ENCODE measurements at places on chromosomes 6 and 20.

DNA sequence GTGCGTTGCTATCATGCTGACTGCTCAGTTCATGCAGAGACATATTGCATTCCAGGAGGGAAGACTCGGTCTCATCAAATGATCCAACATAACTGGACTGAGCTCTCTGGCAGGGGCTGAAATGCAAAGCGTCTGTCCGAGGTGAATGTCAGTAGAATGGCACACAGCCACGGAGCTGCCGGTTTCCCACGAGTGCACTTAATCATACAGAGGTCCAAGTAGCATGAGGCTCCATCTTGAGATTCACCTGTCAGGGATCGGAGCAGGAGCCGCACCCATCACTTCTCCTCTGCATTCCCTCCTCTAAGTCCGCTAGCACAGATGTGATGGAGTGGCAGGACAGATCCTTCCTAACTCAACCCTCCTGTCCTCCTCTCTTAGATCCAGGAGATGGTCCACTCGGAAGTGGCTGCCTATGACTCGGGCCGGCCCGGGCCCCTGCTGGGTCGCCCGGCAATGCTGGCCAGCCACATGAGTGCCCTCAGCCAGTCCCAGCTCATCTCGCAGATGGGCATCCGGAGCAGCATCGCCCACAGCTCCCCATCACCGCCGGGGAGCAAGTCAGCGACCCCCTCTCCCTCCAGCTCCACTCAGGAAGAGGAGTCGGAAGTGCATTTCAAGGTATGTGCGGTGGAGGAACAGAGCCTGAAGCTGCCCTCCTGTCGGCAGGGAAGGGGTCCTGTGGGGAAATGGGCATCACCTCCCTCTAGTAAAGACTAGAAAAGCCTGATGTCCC is 135.9 kb downstream of the JPH2 start:
- DNase-seq, result no peak

DNA sequence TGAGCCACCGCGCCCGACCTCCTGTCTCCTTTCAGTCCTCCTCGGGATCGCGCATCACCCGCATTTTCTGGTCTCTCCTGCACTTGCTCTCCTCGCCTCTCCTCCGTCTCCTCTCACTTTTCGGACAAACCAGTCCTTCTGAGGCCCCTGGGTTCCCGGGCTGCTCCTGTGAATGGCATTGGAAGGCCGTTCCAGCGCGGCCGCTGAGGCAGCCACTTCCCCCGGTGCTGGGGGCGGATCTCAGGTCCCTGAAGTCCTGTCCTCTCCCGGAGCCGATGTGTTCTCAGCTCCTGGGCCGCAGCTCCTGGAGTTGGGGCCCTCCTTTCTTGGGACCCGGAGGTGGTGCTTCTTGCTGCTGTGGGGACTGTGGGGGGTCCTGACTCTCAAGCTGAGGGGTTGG is 803 bp downstream of the MICB start:
- DNase-seq, result no peak

GRCh38 chr6:106141441-106142237 is 55.5 kb downstream of the PRDM1 start:
- DNase-seq, result peak; percentile 79

GRCh38 chr20:371755-372542 is 8.6 kb upstream of the TRIB3 start:
- DNase-seq, result peak; percentile 93

DNA sequence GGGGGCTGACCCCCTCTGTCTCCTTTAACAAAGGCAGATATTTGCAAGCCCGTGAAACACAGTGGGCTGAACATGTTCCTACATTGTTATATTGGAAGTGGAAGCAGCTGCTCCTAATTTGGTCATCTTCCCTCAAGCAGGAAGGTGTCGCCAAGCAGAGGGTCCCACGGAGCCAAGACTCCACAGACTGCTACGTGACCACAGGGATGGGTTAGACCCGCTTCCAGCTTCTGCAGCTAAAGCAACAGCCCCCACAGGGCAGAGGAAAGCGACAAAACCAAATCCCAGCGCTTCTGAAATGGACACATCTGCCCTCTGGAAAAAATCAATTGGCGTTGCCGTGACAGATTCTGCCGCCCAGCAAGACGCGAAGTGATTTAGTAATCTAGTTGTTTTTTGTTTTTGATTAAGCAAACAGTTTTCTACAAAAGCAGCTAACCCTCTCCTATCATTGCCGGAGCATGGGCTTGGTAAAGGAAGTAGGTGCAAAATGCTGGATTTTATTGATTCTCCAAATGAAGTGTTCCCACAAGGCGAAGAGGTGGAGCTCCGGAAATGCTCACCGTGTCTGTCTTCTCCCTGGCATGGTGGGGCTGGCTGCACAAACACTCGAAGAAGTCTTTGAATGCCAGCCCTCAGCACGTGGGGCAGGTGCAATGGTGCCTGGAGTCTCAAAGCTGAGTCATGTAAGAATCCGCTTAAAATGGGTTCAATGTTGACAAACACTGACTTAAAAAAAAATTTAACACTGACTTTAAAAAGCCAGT is 79.4 kb upstream of the FRMD1 start:
- DNase-seq, result no peak

DNA sequence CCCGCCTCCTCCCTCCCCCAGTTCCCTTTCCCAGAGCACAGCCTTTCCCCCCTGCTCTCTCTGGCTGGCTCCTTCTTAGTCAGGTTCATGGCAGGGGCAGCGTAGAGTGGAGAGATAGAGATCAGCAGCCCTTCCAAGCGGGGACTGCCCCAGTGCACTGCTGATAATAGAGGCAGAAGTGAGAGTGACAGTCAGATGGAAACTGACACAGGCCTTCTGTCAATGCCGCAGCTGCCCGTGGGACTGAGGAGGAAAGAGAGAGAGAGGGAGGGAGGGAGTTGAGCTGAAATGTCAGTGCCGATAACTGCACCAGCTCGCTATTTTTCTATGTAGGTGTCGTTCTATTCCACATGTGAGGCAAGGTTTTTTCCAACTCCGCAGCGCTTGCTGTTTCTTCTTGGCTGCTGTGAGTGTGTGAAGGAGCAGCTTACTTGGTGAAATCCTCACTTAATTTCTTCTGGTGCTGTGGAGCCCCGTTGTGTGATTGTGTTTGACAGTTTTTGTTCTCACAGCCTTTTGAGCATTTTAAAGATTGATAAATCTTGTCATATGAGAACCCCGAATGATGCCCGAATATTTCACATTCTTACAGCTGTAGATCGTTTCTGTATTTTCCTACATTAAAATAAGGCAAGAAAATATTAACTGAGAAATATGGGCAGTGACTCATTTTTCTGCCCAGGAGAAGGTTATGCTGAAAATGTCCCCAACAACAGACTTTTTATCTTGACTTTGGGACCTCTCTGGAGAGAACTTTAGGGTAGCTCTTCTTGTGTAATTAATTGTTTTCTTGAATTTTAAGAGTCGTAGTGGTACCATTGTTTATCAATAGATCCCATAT is 386.4 kb upstream of the MMS22L start:
- DNase-seq, result peak; percentile 1

DNA sequence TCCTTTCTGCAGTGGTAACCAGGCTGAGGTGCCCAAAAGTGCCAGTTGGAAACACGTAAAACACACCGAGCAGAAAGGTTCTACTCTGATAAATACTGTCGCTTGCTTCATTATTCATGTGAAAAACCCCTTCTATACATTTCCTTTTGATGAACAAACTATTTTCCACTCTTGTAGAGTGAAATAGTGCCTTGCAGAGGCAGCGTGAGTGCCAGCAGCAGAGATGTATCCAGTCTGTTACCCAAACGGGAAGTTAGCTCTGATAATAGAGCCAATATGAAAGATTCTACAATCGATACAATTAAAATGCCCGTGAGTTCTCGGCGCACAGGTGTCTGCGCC is 1.5 kb downstream of the ZBTB46 start:
- peak; percentile 31 for DNase-seq

DNA sequence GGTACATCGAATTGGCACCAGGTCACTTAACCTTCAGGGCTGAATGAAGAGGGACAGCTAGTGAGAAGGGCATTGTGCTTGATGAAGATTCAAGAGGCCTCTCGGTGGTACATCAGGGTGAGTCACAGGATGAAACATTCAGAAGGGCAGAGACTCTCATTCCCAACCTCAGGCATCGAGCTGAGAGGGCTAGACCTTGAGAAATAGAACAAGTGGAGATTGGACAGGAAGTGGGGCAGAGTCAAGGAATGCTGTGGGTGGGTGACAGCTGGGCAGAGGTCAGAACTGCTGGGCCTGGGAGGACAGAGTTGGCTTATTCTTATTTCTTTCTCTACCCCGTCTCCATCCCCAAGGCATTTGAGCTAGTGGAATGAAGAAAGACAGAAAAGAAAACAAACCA is 126.0 kb downstream of the SCML4 start:
- no peak for DNase-seq

GRCh38 chr6:101878554-101879276 is 485.2 kb downstream of the GRIK2 start:
- no peak for DNase-seq

DNA sequence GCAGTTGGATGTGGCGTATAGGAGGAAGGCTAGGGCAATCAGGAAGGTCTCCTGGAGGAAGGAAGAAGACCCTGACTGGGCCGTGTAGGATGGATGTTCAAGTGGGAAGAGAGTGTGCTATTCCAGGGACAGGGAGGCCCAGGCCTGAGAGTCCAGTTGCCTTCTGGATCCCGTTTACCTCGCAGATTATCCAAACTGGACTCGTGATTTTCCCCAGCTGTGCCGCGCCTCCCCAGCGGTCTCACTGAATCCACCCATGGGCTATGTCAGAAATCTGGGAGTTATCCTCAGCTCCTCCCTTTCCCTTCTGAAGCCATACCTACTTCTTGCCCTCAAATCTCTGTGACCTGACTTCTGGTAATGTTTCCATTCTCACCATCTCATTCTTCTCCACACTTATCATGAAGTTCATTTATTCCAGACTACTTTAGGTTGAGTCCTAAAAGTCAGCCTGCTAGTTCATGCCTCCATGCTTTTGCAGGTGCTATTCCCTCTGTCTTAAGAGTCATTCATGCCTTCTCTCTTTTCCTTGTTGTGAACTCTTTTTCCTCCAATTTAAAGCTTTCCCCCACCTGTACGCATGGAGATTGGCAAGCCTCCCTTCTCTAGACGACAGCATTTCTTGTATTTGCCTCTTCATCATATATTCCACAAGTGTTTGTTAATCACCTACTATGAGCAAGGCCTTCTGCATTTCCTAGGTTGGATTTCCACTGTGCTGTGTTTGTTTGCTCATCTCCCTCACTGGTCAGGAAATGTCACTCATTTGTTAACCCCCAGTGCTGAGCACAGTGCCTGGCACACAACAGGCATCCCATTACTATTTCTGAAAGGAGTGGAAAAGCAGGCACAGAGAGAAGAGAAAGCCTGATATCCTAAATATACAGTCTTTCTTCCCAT is 2.7 kb downstream of the SDCBP2 start:
- no peak for DNase-seq

GRCh38 chr6:34196833-34197195 is 39.9 kb upstream of the HMGA1 start:
- DNase-seq, result no peak

DNA sequence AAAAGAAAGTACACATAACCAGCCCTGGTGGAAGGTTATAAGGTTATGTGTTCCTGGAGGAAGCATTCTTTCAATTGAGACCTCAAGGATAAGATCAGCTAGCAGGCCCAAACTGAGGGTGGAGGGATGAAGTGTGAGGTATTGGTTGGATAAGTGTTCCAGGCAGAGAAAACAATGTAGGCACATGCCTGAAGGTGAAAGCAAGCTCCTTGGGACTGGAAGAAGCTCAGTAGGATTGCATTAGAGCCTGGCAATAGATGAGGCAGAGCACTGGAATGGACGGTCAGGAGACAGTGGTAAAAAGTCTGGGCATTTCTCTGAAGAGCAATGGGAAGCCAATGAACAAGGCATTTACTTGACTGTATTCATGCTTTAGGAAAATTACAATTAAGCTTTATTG is 89.9 kb upstream of the SHLD1 start:
- no peak for DNase-seq

- no peak for DNase-seq
Measured at GRCh38 chr6:127115084-127115655, 3.3 kb upstream of the RSPO3 start.

- DNase-seq, result no peak
Measured at GRCh38 chr20:54219751-54220426, 12.0 kb downstream of the PFDN4 start.

DNA sequence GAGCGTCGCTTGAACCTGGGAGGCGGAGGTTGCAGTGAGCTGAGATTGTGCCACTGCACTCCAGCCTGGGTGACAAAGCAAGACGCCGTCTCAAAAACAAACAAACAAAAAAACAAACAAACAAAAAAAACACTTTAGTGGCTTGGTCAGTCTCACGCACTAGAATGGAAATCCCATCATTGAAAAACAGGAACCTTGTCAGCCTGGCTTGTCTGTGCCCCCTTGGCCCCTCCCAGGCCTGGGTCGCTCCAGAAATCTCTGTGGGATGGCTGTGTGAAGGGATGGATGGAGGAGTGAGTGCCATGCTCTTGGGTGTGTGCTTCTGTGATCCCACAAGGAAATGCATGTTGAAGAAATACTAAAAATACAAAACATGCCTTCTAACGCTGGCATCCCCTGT is 20.9 kb upstream of the NAA20 start:
- no peak for DNase-seq

DNA sequence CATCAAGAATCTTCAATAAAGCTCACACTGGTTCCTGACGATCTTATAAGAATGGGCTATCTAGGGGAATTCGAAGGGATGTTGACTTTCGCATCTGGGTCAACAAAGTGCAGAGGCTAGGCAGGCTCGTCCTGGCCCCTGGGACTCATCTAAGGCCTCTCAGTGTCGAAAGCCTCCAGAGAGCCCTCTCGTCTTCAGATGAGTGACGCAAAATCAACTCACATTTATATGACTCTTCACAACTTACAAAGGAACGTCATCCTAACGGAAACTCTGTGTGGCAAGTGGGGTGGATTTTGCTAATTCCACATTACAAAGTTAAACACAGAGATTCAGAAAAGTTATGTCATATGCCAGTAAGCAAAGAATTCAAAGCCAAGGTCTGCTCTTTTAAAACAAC is 270.5 kb upstream of the EXOC2 start:
- DNase-seq, result no peak

- DNase-seq, result no peak
Measured at GRCh38 chr20:3406481-3407039, 909 bp downstream of the DNAAF9 start.

DNA sequence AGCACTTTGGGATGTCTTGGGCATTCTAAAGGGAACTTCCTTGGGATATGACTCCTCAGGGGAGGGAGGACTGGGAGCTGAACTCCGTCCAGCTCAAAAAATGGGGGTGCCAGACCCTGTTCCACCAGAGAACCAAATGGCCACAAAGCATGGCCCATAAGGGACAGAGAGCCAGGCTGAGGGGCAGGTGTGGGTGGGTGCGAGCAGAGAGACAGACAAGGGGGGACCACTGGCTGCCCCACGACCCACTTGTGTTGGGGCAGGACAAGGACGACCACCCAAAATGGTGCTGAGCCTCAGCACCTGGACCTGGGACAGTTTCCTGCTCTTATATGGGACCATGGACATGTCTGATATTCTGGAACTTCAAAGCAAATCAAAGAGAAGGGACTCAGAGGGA is 148.2 kb upstream of the MLN start:
- DNase-seq, result no peak

GRCh38 chr20:25468126-25469075 is 60.9 kb downstream of the GINS1 start:
- DNase-seq, result no peak

All from KBM-7 (cell line).